ENCODE measurements at places on chromosomes 13 and 19.

DNA sequence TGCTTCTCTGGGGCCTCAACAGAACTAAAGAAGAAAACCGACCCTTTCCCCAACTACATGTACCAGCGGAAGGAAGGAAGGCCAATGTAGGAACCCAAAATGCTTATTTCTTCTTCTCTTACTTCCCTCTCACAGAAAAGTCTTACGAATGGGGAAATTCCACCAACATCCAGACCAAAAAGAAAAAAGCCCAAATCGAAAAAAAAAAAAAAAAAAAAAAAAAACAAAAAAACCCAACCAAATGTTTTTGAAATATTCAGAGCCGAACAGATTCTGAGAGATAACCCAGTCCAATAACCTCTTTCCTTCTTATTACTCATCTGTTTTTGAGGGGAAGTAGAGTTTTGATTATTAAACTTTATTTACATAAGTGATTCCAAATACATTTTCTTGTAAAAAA, 3.9 kb downstream of the PPM1N start:
- DNase-seq = no peak

- DNase-seq = no peak
Observed at GRCh38 chr19:2415281-2415972, 12.0 kb downstream of the TIMM13 start.

- DNase-seq = no peak
Observed at GRCh38 chr19:7478843-7479227, 10.0 kb downstream of the PEX11G start.

GRCh38 chr19:7860714-7861618, 13.2 kb downstream of the PRR36 start:
- DNase-seq = no peak

GRCh38 chr13:65292488-65292901, 1937.6 kb downstream of the PCDH9 start:
- no peak for DNase-seq

- DNase-seq = no peak
Observed at GRCh38 chr13:30318026-30318425, 10.7 kb upstream of the KATNAL1 start.

- DNase-seq = no peak
Observed at GRCh38 chr19:19113040-19113626, 25.1 kb downstream of the TMEM161A start.

DNA sequence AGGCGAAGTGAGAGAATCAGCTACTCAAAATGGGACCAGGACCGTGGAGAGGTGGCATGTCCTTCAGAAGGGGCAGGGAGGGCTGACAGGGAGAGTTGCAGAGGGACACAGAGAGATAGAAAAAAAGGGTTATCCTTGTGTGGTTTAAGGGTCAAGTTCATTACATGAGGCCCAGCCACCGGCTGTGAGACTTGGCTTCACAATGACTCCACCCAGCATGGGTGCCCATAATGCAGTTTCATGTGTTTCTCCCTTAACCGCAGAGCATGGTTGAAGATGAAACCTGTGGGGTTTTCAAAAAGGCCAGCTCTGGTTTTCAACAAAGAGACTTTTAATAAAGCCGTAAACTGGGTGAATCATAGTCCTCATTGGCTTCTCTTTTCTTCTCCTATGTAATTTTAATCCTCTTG, 164.6 kb downstream of the KLF5 start:
- no peak for DNase-seq

- no peak for DNase-seq
Observed at GRCh38 chr19:55398200-55398925, 9.2 kb downstream of the UBE2S start.

DNA sequence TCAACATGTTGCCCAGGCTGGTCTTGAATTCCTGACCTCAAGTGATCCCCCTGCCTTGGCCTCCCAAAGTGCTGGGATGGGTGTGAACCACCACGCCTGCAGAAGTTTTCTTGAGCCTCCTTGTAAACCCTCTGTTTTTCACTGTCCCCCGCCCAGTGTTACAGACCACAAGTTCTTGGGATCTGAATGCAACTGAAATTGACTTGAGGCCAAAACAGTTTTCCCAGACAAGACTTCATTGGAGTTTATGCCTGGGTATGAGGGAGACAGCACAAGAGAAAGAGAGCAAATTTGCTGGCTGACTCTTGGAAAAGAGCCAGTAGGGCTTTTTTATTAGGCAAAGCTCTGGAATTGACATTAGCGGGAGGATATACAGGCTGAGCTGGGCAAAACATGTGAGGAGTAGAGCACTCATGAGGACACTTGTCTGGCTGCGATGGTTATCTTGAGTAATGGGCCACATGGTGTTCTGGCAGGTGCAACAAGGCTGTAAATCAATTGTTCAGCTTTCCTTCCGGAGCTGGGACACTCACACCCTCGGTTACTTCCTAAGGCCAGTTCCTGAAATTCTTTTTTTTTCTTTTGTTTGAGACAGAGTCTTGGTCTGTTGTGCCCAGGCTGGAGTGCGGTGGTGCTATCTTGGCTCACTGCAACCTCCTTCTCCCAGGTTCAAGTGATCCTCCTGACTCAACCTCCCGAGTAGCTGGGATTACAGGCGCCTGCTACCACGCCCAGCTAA, 12.7 kb upstream of the HNRNPL start:
- no peak for DNase-seq

GRCh38 chr13:35718084-35718483, 241.6 kb upstream of the MAB21L1 start:
- DNase-seq = no peak

DNA sequence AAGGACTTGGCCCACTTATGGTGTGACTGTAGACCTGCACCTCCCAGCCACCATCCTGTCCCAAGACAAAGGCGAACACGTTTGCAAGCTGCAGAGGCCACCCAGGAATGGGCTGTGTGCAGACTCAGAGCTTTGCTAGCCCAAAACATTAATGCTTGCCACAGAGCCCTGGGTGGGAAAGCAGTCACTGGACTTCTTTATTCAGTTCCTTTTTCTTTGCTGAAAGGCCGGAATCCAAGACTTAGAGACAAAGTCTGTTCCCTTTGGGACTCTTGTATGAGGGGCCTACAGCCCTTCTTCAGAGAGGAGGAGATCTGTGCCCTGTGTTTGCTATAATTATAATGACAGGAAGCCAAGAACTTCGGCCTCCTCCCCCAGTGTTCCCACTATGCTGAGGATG, 167.8 kb downstream of the DLEU7 start:
- DNase-seq = no peak

GRCh38 chr13:110555601-110556223, 5.8 kb downstream of the RAB20 start:
- no peak for DNase-seq

DNA sequence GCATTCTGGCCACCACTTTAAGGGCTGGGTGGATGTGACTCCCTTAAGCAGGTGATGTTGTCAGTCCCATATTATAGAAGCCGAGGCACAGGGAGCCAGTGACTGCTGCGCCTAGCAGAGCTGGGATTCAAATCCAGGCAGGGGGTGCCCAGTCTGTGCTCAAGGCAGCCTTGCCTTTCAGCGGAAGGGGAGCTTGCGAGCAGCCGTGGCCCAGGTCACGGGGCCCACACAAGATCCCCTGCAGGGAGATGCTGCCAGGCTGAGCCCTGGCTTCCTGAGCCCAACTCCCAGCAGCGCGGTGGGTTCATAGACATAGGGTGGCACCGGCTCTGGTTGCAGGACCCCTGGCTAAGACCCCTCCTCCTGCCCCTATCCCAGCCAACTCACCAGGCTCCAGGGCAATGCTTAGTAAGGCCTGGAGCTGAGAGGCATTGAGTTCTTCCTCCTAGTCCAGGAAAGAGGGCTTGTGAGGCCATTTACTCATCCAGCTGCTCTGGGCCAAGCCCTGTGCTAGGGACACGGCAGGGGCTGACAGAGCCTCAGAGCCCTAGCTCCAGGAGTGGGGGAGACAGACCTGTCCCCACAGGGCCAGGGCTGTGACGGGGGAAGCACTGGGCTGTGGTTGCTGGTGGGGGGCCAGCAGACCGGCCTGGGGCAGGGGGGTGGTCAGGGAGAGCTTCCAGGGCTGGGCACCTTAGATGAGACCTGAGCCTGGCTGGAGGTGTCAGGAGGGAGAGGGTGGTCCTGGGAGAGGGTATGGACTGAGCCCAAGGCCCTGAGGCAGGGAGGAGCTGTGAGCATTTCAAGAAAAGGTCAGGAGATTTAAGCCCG, 9.6 kb downstream of the CAPN12 start:
- no peak for DNase-seq

GRCh38 chr19:17888260-17888659, 16.5 kb downstream of the SLC5A5 start:
- DNase-seq = no peak

- DNase-seq = no peak
Observed at GRCh38 chr13:79307866-79308298, 98.2 kb downstream of the RBM26 start.

- no peak for DNase-seq
Observed at GRCh38 chr19:1416014-1416841, 8.8 kb downstream of the DAZAP1 start.

DNA sequence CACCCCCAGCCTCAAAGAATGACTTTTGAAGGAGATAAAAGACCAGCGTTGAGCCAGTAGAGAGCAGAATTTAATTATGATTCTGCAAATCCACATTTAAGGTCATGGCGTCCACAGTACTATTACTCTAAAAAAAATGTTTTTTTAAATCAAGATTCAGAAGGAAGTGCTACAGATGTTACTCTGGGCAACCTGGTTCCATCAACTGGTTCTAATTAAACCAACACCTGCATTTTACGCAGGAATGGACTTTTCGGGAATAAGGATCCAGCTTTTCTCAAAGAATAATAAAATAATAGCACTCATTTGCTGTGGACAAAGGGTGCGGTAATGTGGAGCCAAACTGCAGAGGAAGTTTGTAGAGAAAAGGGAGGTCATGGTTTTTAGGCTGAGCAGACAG, 62.9 kb upstream of the IPO5 start:
- DNase-seq = no peak

DNA sequence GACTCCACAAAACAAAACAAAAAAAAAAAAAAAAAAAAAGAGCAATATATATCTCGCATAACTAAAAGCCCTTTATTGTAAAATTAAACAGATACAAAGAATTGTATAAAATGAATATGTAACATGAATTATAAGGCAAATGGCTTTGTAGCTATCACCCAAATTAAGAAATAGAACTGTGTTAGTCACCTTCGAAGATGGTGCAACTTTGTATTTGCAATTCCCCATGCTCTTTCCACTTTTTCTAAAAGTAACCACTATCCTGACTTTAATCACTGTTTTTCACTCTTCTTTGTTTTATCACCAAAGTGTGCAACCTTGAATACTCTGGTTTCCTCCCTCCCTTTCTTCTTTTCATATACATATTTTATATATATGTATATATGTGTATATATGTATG, 57.1 kb upstream of the HTR2A start:
- DNase-seq = no peak

- no peak for DNase-seq
Observed at GRCh38 chr13:40508127-40508526, 158.3 kb downstream of the FOXO1 start.

GRCh38 chr13:32297206-32297605, 18.0 kb downstream of the ZAR1L start:
- DNase-seq = no peak

GRCh38 chr13:45783346-45784043, 68.1 kb downstream of the SIAH3 start:
- DNase-seq = no peak

GRCh38 chr13:91305652-91306051, 41.8 kb upstream of the MIR17HG start:
- no peak for DNase-seq

DNA sequence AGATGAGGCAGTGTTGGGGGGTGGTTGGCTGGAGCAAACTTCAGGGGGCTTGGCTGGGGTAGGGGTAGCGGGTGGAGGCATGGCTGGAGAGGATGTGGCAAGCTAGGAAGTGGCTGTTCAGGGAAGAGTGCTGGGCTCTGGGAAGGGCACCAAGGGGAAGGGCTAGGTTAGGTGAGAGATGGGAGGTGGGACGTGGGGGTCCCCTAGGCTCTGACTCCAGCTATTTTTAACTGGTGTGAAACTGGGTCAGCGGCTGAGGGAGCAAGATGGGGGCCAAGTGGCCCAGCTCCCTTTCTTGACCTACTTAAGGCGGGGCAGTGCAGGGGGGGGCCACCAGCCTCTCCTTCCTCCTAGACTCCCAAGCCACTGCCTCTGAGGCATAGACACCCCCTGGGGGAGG, 7.3 kb downstream of the KCNC3 start:
- DNase-seq = no peak

- DNase-seq = no peak
Observed at GRCh38 chr19:15122331-15123030, 15.3 kb downstream of the SYDE1 start.

- no peak for DNase-seq
Observed at GRCh38 chr19:17902701-17903100, 30.1 kb upstream of the CCDC124 start.

DNA sequence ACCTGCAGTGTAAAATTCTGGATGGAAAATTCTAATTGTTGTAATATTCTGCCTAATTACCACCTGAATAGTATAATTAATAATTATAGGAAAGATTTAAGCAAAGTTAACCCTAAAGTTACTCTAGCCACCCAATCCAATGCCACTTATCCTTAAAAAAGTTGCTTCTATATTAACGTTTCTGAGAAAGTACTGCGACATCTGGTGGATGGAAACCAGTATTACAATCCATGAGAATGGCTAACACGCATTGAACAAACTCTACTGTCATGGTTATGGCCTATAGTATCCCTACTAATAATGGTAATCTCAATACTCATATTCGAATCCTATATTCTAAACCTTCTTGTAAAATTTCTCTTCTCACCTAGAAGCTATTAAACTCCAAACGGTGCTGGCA, 1551.8 kb downstream of the SLITRK1 start:
- no peak for DNase-seq

Data from esophagus squamous epithelium (tissue), 5 donors.